ENCODE measurements at places on chromosomes 5 and 9.

- DNase-seq, result no peak
These were observed 15.4 kb downstream of the LMAN2 start for GRCh38 chr5:177336112-177336511.

GRCh38 chr5:159906463-159906862, 9.8 kb upstream of the ADRA1B start:
- DNase-seq, result no peak

DNA sequence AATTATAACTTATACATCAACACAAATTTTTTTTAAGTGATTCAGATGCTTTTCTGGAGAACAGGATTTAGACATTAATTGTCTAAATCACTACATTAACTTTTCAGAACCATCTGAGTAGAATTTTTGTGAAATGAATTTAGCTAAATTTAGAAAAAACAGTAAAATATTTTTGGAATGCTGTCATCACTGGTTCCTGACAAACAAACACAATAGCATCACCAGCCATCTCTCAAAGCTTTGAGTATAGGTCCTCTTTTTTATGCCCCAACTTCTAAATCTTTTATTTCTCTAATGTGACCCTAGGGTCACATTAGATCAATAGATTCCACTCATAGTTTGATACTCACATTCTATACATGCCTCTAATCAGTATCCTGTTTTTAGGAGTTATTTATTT, 104.6 kb downstream of the PRR16 start:
- no peak for DNase-seq

- no peak for DNase-seq
These were observed 287.3 kb downstream of the ADGRV1 start for GRCh38 chr5:90845723-90846554.

DNA sequence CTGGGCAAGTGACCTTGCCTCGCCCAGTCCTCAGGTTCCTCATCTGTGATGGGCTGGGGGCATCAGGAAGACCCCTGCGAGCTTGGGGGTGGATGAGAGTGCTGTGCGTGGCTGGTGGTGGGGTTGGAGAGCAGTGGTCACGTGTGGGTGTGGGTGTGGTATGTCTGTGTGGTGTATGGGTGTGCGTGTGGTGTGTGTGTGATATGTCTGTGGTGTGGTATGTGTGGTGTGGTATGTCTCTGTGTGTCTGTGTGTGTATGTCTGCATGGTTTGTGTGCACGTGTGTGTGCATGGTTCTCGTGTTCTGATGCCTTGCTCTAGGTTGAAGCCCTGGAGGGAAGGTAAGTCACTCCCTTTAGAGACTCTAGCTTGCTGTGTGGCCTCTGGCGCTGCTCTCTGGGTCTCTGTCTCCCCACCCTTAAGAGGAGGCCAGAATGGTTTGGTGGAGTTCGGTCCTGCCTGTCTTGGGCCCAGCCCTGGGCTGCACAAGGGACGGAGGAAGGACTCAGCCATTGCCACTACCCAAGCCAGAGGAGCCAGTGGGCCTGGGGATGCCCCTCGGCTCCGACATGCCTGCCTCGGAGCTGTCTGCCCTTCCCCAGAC, 87.0 kb downstream of the RXRA start:
- DNase-seq, result no peak

DNA sequence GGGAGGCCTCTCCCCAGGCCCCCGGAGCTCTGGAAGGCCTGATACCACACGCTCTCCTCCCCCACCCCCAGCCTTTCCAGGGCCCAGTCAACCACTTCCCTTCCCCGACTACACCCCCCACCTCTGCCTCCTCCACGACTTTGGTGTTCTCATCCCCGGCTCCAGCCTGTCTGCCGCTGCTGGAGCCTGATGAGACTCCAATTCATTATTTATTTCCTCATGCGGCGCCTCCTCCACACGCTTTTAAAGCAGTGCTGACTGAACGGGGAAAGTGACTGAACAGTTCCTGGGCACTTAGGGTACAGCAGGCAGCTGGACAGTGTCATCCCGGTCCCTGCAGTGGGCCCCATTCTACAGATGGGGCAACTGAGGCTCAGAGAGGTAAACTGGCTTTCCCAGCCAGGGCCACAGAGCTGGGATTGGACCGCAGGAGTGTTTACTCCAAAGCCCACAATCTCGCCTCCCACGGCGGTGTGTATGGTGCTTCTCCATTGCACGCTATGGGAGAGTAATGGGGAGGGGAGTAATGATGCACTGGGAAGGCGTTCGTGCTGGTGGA, 15.9 kb upstream of the RPL26L1 start:
- no peak for DNase-seq

- no peak for DNase-seq
These were observed 31.7 kb upstream of the STXBP1 start for GRCh38 chr9:127580366-127580765.

- no peak for DNase-seq
These were observed 110.3 kb downstream of the VAV2 start for GRCh38 chr9:133881671-133882381.

DNA sequence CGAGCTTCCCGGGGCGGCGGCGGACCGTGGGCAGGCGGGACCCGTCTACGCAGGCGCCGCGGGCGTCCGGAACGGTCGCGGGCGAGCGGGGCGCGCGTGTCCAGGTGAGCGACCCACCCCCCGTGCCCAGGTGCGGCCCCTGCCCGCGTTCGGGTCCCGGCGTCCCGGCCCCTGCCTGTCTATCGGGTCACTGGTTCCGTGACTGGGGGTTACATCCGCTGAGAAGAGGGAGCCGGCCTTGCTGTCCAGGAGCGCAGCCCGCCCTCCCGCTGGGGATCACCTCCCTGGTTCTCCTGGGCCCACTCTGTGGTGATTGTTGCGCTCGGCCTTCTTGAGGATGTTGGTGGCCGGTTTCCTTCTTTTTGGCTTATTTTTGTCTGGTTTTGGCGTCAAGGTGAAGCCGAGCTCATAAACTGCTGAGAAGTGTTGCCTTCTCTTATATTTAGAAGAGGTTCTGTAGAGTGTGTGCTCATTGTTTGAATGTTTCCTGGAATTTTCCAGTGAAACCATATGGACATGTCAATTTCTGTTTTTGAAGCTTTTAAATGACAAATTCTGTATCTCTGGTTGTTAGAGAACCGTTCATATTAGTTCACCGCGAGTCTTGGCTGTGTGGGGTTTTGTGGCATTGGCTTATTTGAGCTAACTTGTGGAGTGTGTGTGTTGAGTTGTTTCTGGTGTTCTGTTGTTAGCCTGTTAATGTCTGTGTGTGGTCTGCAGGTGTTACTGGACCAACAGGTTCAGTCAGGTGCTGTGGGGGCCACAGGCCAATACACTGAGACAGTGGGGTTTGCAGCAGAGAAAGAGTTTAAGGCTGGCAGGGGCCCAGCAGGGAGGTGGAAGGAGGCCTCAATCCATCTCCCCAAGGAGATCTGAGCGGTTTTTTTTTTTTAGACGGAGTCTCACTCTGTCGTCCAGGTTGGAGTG, 621 bp downstream of the CEP72 start:
- DNase-seq, result no peak

DNA sequence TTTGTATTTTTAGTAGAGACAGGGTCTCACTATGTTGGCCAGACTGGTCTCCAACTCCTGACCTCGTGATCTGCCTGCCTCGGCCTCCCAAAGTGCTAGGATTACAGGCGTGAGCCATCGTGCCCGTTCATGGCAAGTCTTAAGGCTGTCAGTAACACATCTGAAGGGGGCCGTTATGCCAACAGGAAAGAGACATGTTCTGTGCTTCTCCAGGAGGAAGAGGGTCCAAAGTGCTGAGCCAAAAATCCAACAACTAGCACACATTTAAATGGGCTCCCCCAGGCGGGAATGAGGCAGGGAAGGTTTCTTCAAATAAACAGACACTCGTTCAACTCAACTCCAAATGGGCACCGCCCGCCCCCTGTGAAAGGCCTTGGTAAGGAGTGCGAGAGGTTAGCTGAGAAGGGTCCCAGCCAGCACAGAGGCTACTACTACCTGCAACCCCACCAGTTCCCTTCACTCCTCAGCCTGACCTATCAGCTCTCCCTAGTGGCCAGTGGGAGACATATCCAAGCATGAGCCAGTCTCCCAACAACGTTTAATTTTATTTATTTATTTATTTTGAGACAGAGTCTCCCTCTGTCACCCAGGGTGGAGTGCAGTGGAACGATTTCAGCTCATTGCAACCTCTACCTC, 84.1 kb upstream of the DMRT1 start:
- no peak for DNase-seq

GRCh38 chr5:56638061-56638621, 177.2 kb upstream of the MAP3K1 start:
- DNase-seq, result peak; percentile 69

DNA sequence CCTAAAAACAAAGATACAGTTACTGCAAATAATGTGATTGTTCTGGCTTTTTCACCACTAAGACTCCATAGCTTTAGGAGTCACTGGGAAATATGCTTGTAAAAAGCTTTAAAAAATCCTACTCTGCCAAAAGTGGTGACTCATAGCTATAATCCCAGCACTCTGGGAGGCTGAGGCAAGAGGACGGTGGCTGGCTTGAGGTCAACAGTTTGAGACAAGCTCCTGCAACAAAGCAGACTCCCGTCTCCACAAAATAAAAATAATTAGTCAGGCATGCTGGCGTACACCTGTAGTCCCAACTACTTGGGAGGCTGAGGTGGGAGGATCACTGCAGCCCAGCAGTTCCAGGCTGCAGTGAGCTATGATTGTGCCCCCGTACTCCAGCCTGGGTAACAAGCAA, 406.4 kb downstream of the HTR1A start:
- no peak for DNase-seq

- DNase-seq, result no peak
These were observed 391.7 kb downstream of the ACTL7B start for GRCh38 chr9:108463932-108464606.

DNA sequence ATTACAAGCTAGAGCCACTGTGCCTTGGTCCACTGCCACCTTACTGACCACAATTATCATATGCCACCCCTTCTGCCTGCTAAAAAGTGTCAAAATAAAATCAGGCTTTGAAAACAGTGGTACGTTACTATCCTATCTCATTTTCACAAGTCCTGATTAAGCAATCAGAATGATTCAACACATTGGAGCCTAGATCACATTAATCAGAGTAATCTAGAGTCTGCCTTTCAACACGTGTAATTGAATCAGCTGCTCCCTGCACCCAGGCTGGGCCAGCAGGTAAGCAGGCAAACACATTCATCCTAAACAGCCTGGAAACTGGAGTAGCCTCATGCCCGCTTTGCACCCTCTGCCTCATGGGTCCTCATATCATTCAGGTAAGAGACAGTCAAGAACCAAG, 186.2 kb downstream of the DCP2 start:
- DNase-seq, result peak; percentile 86

DNA sequence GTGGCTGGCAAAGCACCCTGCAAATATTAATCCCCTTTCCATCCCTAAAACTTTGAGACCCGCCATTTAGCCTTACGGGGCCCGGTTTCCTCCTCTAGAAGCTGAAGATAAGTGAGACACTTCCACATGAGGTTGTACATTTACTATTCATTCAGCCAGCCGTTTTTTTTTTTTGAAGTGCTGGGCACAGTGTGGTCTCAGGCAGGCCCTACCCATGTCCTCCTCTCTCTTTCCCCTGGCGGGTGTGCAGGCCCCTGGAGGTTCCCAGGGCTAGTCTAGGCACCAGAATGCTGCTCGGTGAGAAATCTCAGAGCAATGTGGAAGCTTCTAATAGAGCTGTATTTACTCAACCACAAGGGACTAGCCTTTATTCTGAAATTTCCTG, 107.4 kb upstream of the LARP1 start:
- no peak for DNase-seq

DNA sequence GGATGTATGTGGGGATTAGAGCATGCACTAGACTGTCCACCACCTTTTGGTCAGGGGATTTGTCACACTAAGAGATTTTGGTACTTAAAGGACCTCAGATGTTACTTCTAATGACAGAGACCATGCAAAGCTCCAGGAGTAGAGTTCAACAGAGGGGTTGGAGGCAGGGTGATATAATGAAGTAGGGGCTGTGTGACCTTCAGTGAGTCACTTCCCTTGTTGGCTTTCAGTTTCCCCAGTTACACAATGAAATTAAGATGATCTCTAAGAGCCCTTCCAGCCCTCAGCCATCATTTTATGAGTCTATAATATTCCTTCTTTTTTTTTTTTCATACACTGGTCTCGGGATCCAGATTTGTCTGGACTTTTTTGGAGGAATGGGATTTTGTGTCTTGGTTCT, 26.8 kb downstream of the GLRA1 start:
- no peak for DNase-seq

DNA sequence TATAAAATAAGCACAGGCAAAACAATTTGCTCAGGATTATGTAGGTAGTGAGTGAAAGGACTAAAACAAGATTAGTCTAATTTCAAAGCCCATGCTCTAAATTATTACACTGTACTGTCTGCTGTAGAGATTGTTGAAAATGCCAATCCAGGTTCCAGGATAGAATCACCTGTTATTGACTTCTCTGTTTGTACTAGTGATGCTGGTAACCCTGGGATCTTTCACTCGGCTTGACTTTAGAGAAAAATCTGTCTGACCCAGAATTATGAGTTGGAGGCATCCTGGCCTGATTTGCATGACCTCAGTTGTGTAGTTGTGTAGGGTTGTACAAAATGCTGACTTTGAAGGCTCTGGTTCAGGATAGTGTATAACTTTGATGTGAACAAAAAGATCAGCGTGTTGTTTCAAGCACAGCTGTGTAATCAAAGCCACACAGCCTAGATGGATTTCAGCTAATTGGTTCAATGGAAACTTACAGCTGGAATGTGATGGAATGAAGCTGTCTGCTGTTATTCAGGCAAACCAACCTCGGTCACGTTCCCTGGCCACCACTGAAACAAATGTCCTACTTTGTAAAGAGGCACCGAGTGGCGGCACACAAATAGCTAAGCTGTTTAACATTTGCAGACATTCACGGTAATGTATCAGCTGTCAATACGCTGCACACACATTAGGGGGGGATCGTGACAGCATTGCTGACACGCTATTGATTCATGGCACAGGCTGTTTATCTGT, 340.3 kb downstream of the KCTD16 start:
- DNase-seq, result no peak

DNA sequence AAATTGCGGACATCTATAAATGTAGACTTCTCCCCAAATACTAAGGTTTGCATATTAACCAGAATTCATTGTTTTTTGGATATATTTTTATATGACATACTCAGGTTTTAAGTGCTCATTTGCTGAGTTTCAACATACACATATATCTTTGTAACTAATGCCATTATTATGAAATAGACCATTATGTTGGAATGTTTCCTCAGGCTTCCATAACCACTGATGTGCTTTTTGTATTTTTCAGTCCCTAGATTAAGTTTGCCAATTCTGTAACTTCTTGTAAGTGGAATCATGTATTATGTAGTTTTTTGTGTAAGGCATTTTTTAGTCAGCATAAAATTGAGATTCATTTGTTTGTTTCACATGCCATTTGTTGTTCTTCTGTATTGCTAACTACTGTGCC, 32.1 kb downstream of the HSPA4 start:
- no peak for DNase-seq

- peak; percentile 88 for DNase-seq
These were observed 95.6 kb downstream of the MLLT3 start for GRCh38 chr9:20526500-20527319.
